Pulmonary artery endothelial cell (primary cell): ENCODE measurements at places on chromosomes 12 and 14. TPM values are rescaled to one million over a fixed set of nuclear protein-coding genes. Genes with fewer than 3 reads are reported as not detected.
A peak's percentile ranks its signal among the peaks of the same experiment; 100 is the strongest.

- DNase-seq = no peak
Observed at GRCh38 chr14:30822080-30822571, 52.2 kb upstream of the COCH start.

GRCh38 chr14:91878274-91878673, 10.9 kb upstream of the TC2N start:
- DNase-seq = no peak

The BCL7A gene
- 7.7 and 8.2 TPM in 2 replicates for total RNA-seq

DNA sequence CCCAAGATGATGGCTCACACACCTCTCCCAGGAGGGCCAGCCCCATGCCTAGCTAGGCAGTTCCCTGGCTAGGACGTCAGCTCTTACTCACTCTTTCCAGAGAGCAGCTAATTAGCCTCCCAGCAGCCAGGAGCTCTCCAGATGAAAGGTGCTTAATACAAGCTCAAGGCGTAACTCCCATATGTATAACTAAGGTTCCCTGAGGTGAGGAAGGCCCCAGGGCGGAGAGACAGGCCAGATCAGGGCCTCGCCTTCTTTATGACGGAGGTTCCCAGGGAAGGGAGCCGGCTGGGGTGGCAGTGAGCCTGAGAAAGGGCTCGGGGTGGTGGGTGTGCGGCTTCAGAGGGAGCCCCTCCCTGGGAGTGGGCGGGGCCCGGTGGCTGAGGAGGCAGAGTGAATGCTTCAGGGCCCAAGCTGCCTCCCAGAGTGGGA, 26.4 kb upstream of the ZFP36L1 start:
- no peak for DNase-seq

The FBRSL1 gene
- total RNA-seq = 4.4 and 5.9 TPM in 2 replicates

DNA sequence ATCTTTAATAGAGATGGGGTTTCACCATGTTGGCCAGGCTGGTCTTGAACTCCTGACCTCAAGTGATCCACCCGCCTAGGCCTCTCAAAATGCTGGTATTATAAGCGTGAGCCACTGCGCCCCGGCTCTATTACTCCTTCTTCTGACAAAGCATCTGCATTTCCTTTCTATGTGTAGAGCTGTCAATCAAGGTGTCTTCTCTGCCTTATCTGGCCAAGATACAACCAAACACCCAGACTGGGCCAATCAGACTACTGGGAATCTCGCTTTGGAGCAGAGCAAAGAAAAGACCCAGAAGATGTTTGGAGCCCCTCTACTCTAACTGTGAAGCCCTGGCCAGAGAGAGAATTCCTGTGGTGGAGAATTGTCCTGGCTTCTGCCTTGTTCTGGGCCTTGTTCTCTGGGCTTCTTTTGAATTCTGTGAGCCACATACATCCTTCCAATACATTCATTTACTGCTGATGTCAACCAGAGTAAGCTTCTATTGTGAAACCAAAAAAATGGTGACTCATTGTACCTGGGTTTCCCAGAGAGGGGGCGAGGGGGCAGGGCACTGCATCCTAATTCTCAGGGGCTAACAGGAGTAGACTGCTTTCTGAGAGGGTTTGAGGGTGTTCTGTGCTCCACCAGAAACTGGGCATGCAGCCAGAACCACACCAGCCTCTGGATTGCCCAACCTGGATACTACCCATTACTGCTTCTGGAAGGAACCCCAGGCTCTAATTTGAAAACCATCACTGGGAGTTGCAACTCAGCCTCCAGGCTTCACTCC, 18.8 kb upstream of the FLVCR2 start:
- no peak for DNase-seq

The BATF gene
- total RNA-seq = 1.1 and 1.4 TPM in 2 replicates

DNA sequence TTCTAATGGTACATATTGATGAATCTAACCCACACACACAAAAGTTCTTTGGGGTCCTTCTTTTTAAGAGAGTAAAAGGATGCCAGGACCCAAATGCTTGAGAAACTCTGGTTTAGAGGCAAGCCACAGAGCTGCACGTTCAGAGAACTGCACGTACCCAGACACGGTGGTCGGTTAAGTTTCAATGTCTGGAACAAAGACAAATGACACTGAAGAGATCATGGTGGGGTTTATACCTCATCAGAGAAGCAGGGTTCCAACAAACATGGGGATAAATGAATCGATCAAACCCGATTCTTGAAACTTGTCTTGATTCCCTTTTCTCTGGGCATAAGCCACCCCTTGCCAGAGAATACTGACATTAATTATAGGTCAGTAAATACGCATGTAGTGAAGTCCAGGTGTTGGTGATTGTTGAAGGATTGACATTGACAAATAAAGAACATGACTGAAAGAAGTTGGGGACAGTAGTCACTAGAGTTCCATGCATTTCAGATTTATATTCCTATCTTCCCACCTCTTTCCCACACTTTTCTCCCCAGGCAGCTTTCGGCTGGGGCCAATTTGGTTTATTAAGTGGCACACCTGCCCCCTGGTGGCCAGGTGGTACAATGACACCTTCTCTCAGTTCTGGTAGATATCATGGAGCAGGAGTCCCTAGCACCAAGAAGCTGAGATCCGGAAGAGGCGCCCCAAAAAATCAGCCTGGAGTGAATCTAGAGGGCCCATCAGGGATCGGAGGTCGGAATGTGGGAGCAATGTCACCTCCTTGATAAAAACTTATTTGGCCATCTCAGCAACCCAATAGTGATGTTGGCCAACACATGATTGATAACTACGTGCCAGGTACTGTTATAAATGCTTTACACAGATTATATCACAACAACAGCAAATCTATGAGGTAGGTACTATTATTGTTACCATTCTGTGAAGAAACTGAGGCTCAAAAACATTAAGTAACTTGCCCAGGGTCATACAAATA, 17.8 kb upstream of the HDAC7 start:
- no peak for DNase-seq

The TIMM9 gene
- 18.5 and 22.1 TPM in 2 replicates for total RNA-seq

DNA sequence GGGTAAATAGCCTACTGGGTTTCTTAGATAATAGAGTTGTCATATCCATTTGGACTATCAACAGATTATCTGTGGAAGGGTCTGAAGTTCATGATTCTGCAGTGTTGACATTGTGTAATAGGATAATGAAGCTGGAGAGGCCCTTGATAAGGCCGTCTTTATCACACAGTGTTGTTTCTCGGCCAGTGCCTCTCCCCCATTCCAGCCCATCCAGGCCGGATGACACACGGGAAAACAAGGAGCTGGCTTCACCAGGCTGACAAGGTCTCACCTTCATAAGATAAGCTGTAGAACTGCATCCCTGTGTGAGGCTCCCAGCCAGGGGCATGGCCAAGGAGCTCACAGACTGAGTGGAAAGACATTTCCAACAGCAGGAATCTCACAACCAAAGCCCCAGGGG, 8.7 kb upstream of the EML1 start:
- DNase-seq = no peak

DNA sequence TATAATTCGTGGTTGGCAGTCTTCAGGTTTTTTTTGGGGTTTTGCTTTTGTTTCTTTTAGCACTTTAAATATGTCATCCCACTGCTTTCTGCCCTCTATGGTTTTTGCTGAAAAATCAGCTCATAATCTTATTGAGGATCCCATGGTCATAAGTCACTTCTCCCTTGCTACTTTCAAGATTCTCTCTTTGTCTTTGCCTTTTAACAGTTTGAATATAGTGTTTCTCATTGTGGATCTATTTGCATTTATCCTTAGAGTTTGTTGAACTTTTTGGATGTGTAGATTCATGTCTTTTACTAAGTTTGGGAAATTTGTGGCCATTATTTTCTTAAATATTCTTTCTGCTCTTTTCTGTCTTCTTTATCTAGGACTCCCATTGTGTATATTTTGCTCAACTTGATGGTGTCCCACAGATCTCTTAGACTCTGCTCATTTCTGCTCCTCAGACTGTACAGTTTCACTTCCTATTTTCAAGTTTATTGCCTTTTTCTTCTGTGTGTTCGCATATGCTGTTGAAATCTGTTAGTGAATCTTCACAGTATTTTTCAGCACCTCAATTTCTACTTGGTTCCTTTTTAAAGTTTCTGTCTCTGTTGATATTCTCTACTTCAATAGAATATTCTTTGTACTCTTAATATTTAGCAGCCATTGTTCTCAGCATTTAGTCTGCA, 70.8 kb downstream of the WNK1 start:
- DNase-seq = no peak

GRCh38 chr12:2259369-2259768, 206.6 kb downstream of the CACNA1C start:
- DNase-seq = no peak

DNA sequence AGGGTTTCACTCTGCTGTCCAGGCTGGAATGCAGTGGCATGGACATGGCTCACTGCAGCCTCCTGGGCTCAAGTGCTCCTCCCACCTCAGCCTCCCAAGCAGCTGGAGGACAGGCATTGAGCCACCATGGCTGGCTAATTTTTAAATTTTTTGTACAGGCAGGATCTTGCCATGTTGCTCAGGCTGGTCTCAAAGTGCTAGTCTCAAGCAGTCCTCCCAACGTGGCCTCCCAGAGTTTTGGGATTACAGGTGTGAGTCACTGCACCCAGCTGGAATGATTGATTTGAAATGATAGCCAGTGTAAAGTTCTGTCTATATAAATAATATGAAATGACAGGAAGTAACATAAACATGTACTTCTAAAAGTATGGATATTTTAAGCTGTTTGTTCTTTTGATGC, 172.7 kb downstream of the FUT8 start:
- no peak for DNase-seq

DNA sequence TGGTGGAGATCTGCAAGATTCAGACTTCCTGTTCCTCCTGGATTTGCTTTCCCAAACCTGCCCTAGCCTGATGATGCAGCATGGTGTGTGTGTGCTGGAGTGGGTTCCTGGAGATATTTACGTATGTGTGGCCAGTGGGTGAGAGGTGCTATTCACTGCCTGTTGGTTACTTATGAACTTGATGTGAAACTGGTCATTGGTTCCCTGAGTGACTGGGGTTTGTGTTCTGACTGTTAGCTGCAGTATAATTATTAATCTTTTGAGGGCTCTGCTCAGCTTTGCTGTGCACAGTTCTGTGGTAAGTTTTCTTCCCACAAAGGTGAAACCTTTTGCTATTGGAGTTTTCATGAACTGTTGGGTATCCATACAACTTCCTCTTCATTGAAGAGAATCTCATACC, 541.8 kb upstream of the FBXO33 start:
- DNase-seq = no peak

GRCh38 chr12:104828015-104828414, 130.1 kb downstream of the SLC41A2 start:
- DNase-seq = no peak

- DNase-seq = no peak
Observed at GRCh38 chr14:45705940-45706534, 453.0 kb upstream of the MIS18BP1 start.

DNA sequence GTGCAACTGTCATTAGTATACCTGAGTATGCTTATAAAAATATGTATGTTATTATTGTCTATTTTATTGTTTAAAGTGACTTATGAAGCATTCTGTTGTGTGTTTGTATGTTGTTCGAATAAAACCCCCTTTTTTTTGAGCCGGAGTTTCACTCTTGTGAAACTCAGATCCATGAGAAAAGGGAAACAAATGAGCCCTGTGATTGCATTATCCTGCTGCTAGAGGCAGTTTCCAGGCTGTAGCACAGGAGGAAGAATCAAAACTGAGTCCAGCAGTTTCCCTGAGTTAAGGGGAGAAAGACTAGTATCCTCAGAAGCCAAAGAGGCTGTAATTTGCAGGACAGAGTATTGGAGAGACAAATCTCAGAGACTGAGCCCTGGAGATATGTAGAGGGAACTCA, 12.5 kb downstream of the SGPP1 start:
- no peak for DNase-seq

The CACNA1C gene
- not detected in 2 replicates for total RNA-seq

The KRT72 gene
- total RNA-seq = not detected in 2 replicates

- DNase-seq = peak; percentile 10
Observed at GRCh38 chr14:60561845-60562746, 53.1 kb downstream of the SIX6 start.

The IL22 gene
- total RNA-seq = not detected in 2 replicates

The FOXN4 gene
- not detected in 2 replicates for total RNA-seq

DNA sequence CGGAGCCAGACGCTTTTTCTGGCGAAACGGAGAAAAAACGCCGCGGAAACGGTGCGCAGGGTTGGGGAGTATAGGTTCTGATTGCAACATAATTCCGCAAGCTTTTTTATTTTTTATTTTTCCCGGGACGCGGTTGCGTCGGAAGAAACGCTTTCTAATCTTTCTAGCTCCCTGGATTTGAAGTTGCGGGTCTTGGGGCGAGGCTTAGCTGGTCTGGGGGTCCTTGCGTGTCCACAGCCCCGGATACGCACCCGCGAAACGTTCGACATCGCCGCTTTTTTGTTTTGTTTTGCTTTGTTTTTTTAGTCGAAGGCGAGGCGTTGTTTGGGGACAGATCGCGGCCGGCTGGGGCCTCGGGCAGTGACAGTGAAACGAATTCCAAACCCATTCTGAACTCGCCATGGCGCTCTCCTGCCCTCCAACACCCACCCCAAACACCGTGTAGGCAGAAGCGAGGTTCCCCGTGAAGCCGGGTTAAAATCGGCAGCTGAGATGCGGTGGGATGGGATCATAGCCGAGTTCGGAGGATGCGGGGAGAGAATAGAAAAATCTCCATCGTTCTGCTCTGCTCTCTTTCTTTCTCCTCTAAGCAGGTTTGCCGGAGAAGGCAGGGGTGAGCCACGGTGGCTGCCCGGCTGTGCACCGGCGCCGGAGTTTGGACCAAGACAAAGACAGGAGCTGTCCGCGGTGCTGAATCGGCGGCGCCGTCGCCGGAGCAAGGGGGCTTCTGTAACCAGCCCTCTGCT, 8.1 kb upstream of the LHX5 start:
- DNase-seq = no peak

DNA sequence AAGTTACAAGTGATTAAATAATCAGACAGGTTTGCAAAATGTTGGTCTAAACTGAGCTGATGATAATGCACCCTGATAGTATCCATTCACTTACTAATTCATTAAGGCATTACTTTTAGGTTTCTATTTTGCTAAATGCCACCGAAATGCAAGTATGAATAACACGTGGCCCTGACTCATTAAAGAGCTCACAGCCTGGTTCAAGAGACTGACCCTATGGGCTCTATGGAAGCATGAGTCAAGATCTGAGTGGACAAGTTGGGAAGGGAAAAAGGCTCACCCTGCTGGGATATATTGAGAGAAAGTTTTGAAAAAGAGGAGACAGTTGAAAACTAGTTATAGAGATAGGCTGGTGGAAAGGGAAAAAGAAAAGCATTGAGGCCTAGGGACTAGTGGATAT, 14.8 kb upstream of the LRRC9 start:
- DNase-seq = no peak

The CRACR2A gene
- total RNA-seq = 7.1 and 19.5 TPM in 2 replicates

The APOLD1 gene
- total RNA-seq = 3.8 and 5.6 TPM in 2 replicates

The RIMBP2 gene
- total RNA-seq = not detected in 2 replicates

- DNase-seq = no peak
Observed at GRCh38 chr14:104702106-104702505, 12.7 kb downstream of the INF2 start.

GRCh38 chr14:72549026-72549425, 344.9 kb downstream of the DPF3 start:
- DNase-seq = no peak

The MDM2 gene
- 243 and 251 TPM in 2 replicates for total RNA-seq

GRCh38 chr12:22978962-22979361, 354.0 kb downstream of the ETNK1 start:
- peak; percentile 5 for DNase-seq

The OTX2 gene
- total RNA-seq = not detected in 2 replicates

The SIX1 gene
- total RNA-seq = 0.73 and 1.4 TPM in 2 replicates

GRCh38 chr12:15708396-15709076, 80.7 kb downstream of the EPS8 start:
- DNase-seq = no peak
